ENCODE measurements at places on chromosomes 13 and 19. TPM values are rescaled to one million over a fixed set of nuclear protein-coding genes. Genes with fewer than 3 reads are reported as not detected.

The ZNF431 gene
- total RNA-seq, result 17.9 TPM

The ZNF440 gene
- total RNA-seq, result 12.5 TPM

The OR10H2 gene
- total RNA-seq, result not detected

DNA sequence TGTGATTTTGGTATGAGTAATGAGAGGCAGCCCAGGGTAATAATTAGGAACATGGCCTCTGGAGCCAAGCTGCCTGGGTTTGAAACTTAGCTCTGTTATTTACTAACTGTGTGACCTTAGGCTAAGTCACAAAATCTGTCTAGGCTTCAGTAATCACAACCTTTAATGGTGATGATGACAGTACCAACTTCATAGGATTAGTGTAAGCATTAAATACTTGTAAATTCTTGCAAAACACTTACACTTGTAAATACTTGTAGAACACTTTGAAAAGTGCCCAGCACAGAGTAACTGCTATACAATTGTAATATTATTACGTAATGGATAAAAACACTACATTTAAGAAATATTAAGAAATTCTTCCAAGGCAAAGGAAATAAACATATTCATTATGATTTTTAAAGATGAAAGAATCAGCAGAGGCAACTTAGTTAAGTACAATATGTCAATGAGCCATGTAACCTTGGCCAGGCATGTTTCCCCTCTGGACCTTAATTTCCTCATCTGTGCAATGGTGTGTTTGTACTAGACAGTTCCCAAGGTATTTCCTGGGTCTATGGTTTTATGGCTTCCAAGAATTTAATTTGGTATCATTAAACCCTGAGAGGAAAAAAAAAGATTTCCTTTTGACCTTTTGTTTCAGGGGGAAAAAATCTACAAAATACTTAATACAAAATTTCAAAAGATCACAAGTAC, 628.5 kb upstream of the KLHL1 start:
- DNase-seq, result no peak

DNA sequence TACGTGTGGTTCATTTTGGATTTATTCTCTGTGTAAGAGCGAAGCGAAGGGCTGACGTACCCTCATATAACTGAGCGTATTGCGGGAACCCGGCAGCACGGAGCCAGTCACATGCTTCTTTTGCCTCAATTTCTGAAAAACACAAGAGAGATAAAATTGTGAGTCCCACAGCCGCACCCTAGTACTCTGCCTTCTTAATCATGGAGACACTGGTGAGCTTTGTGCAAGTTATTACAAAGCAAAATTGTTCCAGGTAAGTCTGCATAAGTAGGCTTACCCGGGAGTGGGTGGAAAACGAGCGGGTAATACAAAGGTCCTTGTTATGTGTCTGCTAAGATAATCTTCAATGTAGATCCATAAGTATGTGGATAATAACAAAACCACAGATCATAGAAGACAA, 118.1 kb downstream of the STARD13 start:
- DNase-seq, result no peak

GRCh38 chr13:64061649-64062048, 2646.0 kb upstream of the PCDH20 start:
- no peak for DNase-seq

DNA sequence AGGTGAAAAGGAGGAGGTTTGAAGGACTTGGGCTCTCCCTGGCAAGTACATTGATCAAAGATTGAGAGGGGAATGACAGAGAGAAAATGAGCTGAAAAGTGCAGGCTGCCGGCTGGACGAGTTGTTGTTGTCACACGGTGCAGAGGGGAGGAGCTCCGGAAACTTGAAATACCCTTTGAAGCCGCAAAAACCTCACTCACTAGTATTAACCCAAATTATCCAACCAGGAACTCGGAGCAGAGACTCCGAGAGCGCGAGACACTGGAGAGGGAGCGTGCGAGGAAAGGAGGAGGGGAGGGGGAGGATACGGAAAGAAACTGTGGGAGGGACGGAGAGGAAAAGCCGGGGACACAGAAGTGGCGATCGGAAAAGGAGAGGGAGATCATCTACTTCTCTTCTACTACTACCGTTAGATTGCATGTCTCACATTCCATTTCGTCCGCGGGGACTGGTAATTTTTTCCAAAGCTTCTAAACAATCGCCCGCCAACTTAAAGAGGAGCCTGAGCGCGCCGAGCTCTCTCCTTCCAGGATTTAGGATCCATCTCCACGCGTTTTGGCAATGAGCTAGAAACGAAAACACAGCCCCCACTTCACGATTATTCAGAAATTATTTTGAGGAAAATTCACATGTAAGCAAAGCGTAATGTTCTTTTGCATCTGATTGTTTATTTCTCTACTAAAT, at the start of gene DACH1:
DACH1 (minus strand) TSS at position 74 of the 684 bp plus-strand sequence.
- DNase-seq, result peak; percentile 18

DNA sequence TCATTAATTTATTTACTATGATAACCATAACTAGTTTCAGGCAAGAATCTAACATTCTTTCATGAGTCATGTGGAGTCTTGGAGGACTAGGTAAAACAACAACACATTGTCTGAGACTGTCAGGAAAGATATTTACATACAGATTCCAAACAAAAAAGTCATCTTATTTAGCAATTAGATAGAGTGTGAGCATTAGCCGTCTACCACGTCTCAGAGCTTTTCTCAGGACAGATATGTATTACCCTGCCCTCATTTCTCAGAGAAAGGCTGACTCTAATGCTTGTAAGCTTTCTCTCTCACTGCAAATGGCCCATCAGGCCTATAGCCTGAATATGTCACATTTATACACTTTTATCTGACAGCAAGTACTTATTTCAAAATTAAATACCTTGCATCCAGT, 312.1 kb upstream of the PCDH20 start:
- no peak for DNase-seq

- no peak for DNase-seq
Measured at GRCh38 chr13:29382021-29382420, 213.5 kb downstream of the SLC7A1 start.

- DNase-seq, result no peak
Measured at GRCh38 chr13:49874430-49874829, 61.7 kb downstream of the SPRYD7 start.

DNA sequence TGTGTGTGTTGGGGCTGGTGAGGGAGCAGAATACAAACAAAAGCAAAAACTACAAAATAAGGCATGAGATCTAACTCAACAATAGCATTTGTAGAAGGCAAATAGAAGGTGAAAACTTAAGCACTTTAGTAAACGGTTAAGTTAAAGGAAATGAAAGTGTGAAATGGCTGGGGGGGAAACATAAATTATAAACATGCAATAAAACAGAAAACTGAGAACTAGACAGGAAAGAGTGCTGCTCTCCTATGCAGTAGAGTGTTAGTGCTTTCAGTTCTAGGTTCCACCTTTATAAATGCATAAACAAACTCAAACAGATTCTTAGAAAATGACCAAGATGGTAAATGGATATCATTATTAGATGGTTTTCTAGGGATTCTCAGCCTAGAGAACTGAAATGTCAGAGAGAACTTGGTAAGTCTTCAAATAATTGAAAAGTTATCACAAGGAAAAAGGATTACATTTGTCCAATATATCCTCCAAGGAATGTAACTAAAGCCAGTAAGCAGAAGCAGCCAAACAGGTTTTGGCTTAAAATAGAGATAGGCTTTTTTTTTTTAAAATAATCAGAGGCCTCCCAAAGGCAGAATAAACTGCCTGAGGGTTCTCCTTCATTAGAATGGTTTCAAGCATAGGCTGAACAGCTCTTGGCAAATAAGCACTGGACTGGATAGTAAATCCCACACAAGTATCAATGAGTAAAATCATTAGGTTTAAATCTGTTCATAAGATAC, 23.3 kb downstream of the RBM26 start:
- no peak for DNase-seq

- no peak for DNase-seq
Measured at GRCh38 chr19:14354445-14354844, 26.8 kb upstream of the ADGRE5 start.

- DNase-seq, result peak; percentile 93
Measured at GRCh38 chr19:7852851-7853769, 21.1 kb downstream of the PRR36 start.

GRCh38 chr13:31200637-31200971, 829 bp downstream of the B3GLCT start:
- peak; percentile 77 for DNase-seq

DNA sequence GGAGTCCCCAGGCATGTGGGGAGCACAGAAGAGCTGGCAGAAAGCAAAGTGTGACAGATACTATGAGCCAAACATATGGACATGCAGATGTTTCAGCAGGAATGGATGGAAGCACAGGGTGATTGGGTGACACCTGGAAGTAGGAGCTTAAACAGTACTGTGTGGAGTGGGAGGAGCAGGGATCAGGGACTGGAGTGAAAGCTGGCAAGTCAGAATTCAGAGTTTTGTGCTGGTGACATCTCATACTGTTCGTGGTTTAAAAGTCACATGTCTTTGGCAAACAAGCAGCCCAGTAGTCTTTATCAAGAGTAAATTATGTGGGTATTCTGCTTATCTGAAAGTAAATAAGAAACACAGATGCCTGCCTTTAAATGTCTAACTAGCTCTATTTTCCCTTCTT, 408.2 kb downstream of the COG6 start:
- peak; percentile 60 for DNase-seq

DNA sequence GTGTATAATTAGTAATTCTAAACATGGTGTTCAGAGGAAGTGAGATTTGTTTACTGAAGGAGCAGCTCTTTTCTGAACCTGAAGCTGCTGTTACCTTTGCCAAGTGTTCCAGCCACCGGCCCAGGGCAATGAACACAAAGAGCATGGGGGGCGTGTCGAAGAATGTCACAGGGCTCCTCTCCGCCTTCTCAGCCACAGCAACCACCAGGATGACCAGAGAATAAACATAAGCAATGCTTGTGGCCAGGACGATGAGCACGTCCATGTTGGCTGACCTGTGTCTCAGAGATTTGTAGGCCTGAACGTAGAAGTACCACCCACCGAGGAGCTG, 53.1 kb downstream of the ATP7B start:
- DNase-seq, result peak; percentile 68

DNA sequence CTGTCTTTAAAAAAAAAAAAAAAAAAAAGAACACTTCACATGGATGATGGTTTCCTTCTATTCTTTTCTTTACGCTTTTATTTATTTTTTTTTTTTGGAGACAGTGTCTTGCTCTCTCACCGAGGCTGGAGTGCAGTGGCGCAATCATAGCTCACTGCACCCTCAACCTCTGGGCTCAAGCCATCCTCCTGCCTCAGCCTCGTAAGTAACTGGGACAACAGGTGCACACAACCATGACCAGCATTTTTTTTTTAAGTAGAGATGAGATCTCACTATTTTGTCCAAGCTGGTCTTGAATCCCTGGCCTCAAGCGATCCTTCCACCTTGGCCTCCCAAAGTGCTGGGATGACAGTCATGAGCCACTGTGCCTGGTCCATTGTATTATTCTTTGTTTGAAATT, 24.3 kb downstream of the ANKRD27 start:
- DNase-seq, result no peak

Data from Caco-2 (cell line).